ENCODE measurements at places on chromosomes 6 and 20.

- DNase-seq: peak; percentile 68
These were observed 35.3 kb upstream of the EZR start for GRCh38 chr6:158854214-158855101.

- DNase-seq: no peak
These were observed 30.2 kb downstream of the ISM1 start for GRCh38 chr20:13251106-13251903.

DNA sequence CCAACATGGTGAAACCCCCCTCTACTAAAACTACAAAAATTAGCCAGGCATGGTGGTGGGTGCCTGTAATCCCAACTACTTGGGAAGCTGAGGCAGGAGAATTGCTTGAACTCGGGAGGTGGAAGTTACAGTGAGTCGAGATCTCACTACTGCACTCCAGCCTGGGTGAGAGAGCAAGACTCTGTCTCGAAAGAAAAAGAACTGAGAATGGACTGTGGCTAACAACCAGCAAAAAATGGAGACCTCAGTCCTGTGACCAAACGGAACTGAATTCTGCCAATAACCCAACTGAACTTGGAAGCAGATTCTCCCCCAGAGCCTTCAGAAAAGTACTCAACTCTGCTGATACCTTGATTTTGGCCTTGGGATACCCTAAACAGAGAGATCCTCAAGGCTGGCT lies 604.5 kb downstream of the DOK5 start:
- no peak for DNase-seq

DNA sequence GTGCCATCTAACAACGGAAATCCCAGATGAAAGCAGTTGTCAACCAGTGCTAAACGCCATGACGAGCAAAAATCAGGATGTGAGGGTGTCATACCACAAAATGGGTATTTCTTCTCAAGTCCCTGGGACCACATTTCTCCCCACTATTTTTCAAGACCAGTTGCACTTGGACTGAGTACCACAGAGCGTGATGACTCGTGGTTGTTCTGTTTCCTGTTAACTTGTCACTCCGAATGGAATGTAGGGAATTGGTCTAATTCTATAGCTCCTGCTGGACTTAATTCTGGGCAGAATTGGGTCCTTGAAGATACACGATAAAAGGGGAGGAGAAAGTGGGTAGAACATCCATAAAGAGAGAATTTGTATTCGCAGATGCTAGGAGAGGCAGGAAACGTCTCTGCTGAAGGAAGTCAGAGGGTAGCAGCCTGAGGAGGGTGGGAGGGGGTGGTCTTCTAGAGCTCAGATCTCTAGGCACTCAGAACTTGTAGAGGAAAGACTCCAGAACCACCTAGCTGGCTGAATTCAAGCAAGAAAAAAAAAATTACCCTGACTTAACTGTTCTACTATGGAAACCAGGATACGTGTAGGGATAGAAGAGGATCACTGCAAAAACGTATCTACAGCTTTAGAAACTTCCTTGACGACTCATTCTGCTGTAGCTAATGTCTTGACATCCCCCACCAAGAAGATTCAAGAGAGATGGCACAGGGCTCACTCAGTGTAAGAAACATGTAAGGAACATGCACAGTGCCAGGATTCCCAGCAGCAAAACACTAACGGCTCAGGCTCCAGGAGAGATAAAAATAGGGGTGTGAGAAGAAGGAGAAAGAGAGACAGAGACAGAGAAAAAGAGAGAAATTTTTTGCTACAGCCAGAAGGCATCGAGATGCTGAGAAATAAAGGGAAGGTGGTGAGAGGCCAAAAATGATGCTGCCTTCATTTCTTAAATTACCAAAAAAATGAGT lies 494.7 kb downstream of the CD83 start:
- peak; percentile 26 for DNase-seq

DNA sequence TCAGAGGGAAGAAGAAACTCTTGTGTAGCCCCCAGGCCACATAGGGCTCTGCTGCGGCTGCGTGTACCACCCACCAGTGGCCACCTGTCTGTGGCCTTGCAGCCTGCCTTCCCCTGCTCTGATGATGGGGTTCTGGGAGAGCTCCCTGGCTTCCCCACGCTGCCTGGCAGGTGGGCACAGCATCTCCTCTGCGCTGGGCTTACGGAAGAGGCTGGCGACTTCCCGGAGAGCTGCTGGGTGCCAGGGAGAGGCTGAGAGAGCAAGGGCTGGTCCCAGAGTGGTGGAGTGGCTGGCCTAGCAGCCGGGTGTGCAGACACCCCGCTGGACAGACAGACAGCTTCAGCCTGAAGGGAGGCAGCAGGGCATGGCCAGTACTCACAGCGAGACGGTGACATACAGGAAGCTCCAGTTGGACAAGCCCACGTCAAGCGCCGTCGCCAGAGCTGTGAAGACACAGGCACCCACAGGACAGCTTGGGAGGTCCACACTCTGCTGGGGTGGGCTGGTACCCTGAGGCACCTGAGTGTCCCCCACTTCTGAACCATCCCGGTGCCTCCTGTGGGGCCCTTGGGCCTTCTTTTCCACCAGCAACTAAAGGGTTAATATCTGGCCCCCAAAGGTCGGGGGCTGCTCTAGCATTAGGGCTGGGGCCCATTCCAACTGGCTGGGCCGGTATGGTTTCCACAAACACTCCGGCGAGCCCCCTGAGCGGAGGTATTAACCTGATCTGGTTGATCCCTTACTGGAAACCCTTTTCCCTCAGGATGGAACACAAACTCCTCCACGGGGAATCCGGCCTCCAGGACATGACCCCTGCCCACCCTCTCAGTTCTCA lies 48.1 kb upstream of the CDH22 start:
- DNase-seq: no peak

DNA sequence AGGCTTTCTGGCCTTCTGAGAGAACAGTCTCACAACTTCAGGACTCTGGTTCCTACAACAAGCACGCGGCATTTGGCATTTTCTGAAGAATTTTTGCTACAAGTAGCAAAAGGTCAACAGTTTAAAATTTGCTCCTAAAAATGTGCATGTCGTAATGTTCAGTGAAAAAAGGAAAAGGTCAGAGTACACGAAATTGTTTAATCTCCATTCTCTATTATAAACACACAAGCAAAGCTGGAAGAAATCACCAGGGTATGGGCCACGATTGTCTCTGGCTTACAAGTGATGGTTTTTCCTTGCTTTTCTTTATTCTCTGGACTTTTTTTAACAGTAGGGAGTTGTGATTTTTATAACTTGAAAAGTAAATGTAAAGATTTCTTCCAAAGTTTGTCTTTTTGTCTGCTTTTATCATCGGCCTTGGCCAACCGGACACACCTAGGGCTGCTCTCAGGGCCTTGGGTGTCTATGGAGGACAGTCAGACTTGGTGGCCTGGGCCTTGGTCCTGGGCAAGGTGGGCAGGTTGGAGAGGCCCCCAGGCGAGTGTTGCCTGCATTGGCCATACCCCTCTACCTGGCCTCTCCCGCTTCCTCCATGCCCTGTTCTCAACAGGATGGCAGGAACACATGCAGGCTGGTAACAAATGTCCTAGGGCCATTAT lies 32.4 kb downstream of the PLEKHG1 start:
- DNase-seq: no peak

DNA sequence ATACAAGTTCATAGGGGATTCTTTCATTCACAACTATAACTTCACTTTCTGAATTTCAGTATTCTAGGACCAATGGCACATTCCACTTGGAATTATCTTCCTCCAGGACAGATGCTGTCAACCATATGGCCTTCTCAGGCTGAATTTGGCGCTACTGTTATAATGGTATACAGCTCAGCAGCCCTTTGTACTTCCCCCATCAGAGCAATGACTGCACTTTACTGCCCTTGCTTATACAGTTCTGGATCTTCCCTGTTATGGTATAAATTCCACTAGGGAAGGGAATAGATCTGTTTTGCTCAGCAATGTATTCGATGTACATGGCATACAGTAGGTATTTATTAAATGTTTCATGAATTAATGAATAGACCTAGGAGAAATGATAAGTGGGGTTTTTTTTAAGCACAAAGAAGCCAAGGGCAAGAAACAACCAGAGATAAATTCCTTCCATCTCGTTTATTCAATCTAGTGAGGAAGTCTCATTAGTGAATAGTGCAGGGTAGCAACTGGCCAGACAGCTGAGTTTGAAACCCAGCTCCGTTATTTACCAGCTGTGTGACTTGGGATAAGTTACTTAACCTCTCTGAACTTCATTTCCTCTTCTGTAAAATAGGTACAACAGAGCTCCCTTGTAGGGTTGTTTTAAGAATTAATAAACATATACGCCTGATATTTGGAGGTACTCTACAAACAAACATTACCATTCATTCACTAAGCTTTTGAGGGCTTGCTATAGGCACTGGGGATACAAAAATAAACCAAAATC lies 97.1 kb upstream of the PRDM1 start:
- no peak for DNase-seq

- DNase-seq: no peak
These were observed 60.0 kb downstream of the FYN start for GRCh38 chr6:111813237-111813636.

DNA sequence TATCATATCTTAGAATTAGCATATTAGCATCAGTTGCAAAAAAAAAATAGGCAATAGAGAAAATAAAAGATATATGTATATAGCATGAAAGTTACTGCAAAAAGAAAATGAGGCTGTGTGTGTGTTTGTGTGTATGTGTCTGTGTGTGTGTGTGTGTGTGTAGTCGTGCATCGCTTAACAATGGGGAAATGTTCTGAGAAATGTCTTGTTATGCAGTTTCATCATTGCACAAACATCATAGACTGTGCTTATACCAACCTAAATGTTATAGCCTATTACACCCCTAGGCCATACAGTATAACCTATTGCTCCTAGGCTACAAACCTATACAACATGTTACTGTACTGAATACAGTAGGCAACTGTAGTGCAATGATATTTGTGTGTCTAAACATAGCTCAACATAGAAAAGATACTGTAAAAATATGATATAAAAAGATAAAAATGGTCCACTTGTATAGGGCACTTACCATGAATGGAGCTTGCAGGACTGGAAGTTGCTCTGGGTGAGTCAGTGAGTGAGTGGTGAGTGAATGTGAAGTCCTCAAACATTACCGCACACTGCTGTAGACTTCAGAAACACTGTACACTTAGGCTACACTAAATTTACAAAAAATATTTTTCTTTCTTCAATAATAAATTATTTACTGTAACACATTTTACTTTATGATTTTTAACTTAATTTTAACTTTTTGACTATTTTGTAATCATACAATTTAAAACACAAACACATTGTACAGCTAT lies 805.1 kb downstream of the KIF16B start:
- no peak for DNase-seq

- no peak for DNase-seq
These were observed 8.8 kb downstream of the SLC9A8 start for GRCh38 chr20:49821381-49821780.

GRCh38 chr6:52416629-52417151 lies 3.5 kb upstream of the EFHC1 start:
- DNase-seq: peak; percentile 75

- no peak for DNase-seq
These were observed 6.7 kb downstream of the RWDD2A start for GRCh38 chr6:83199863-83200225.

DNA sequence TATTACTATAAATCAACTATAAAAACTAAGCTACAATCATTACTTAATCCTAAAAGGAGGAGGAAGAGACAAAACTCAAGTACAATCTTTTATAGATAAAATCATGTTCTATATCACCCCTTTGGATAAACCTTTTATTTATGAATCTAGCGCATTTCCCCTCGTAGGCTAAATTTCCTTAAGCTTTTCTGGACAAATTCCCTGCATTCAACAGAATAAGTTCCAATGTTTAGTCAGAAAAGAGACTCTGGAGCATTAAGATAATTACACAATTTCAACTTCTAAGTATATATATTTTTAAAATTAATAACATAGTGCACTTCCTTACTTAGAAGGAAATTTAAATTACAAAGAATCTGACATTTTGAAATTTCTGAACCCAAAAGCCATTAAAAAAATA lies 37.9 kb downstream of the ATXN1 start:
- no peak for DNase-seq

- DNase-seq: no peak
These were observed 278.1 kb upstream of the SYNCRIP start for GRCh38 chr6:85920782-85921181.

All from common myeloid progenitor, CD34-positive (primary cell).